ENCODE measurements at places on chromosomes 12 and 14.
A peak's percentile ranks its signal among the peaks of the same experiment; 100 is the strongest.

GRCh38 chr12:89111964-89112363 lies 240.3 kb downstream of the DUSP6 start:
- no peak for DNase-seq

GRCh38 chr12:58346032-58346632 lies 404.8 kb downstream of the ATP23 start:
- no peak for DNase-seq

DNA sequence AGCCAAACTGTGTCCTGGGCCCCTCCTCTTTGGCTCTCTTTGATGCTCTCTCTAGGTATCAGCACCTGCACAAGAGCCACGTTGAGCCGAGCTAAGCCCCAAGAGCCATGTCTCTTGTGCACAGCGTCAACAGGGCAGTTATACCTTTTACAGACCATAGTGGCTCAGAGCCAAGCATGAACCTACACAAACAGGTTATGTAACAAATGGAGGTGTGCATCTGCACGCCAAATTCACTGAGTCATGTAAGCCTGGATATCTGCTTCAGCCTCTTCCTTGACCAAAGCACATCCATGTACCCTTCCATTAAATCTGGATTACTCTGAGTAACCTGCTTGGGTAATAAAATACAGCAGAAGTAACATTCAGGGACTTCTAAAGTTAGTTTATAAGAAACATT lies 509.7 kb downstream of the NAV3 start:
- DNase-seq, result no peak

- DNase-seq, result no peak
These were observed 159.4 kb downstream of the SPTSSA start for GRCh38 chr14:34302654-34303053.

DNA sequence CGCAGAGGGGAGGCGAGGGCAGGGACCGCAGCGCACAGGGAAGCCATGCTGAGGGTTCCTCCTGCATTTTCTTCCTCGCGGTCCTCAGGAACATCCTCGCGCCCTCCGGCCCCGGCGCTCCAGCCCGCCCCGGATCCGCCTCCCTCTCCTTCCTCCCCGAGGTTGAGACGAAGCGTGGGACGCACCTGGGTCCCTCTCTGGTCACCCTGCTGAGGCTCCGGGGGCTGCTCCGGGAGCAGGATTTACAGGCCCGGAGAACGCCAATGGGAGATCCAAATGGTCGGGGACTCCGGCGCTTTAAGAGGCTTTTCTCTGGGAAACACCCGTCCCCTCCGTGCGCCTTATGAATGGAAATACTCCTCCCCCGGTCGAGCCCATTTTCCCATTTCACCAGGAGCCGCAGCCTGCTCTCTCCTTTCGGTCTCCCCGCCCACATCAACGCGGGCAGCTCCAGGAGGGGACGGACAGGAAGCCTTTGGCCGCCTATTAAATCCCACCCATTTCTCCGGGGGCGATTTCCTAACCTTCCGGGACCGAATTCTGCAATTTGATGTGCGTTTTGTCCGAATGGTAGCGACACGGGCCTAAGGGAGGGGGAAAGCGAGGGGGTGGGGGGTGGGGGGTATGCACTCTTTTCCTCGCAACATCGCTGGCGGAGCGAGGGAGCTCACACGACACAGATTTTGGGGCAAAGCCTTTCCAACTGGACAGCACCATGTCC lies at the start of gene UNC79:
Gene UNC79 (plus strand): TSS at position 625 of the 721 bp plus-strand sequence. CDS start 91 bp downstream, at position 716.
- no peak for DNase-seq

GRCh38 chr12:126337556-126338441 lies 1272.6 kb downstream of the AACS start:
- DNase-seq, result no peak

GRCh38 chr12:90342081-90342480 lies 612.9 kb downstream of the CCER1 start:
- no peak for DNase-seq

DNA sequence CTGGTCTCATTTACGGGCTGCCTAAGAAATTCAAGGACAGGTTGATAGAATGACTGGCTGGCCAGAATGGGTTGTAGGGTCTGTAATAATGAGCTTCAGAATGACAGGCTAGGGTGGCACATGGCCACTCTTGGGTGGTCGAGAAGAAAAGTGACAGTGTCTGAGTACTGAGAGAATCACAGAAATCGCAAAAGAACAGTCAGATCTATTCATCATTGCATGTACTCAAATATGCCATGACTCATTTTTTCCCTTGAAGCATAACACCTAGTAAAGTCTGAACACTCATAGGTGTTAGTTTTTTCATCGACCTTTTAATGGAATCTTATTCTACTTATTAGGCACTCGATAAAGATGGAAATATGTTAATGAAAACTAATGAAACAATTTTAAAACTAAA lies 37.8 kb upstream of the SEL1L start:
- no peak for DNase-seq

DNA sequence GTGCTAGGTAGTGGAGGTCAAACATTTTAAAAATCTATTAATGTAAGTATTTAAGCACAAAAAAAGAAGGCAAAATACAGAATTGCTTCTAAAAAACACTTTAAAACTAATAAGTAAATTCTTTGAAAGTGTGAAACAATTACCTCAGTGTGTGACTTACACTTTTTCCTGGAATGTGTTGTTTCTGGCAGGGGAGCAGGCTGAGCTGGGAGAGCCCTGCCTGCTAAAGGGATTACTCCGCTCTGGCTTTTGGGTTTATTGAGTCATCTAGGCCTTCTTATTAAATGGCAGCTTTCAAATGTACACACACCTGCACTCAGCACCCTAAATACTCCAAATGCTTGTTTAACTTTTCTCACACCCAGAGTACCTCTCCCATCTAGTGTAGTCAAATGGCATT lies 279.8 kb downstream of the AKAP6 start:
- DNase-seq, result no peak

DNA sequence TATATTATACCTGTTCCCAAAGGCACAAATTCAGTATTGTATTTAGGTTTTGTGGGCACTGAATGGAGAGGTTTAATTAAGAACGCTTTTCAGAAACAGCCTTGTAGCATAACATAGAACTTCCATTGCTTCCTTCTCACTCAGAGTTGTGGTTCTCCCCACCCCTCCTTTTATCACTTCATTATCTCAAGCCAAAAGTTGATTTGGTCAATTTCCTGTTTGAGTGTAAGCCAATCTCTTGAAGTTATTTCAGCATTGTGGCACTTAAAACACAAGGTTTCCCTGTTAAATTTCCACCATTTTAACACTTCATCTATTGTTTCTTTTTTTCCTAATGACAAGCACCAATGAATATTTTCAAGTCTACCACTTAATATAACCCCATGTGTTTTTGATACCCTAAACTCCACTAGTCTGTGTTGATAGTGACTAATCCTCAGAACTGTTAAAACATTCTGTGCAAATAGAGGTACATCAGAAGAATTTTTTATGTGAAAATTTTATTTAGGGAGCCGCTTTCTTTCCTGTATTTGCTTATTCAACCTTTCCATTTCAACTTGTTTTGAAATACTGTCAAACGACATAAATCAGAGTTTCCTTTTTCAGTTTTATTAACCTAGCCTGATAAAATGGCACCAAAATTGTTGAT lies 340.1 kb downstream of the BCAT1 start:
- DNase-seq, result no peak

DNA sequence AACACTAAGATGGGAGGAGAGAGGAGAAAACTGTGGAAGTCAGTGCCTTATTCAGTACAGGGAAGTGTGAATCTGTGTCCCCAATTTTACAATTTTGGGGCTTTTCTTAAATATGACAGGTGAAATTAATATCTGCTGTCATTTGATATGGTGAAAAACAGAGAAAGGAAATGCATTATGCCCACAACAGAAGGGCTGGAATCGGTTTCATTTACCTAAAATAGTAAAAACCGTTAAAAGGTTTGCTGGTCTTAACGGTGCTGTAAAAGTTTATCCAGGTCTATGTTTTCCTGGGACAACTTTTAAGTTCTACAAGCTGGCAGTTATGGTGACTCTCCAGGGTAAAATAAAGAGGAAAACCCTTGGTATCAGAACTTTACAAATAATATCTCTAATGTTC lies 310.8 kb downstream of the FUT8 start:
- no peak for DNase-seq

GRCh38 chr12:71694099-71694820 lies 8.4 kb downstream of the TMEM19 start:
- DNase-seq, result no peak

DNA sequence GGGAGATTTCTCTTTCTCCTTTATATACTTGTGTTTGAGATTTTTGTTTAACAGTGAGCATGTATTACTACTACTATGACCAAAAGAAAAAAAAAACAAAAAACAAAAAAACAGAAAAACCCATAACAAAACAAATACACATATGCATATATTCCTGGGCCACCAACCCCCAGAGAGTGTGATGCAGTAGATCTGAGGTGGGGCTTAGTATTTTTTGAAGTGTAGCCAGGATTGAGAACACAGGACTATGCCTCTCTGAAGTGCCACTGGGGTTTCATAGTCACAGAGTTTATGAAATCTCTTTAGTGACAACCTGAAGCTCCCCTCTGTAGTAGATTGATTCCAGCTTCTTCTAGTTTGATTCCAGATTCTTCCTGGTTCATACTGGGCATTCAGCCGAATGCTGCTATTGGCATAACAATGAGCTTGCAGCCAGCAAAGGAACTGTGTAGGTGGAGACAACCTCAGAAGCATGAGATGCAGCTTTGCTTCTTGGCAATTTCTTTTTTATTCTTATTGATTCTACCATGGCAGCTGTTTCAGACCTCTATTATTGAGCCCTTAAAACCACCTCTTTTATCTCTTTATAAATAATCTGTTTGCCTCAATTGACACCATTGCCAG lies 15.5 kb upstream of the ANO4 start:
- DNase-seq, result no peak

- no peak for DNase-seq
These were observed 2.8 kb upstream of the KCNK13 start for GRCh38 chr14:90058876-90059458.

- DNase-seq, result no peak
These were observed 105.2 kb upstream of the GPHB5 start for GRCh38 chr14:63423889-63424288.

GRCh38 chr12:46073321-46073720 lies 82.9 kb upstream of the SCAF11 start:
- DNase-seq, result no peak

GRCh38 chr12:76455582-76456345 lies 103.8 kb downstream of the OSBPL8 start:
- peak; percentile 42 for DNase-seq

DNA sequence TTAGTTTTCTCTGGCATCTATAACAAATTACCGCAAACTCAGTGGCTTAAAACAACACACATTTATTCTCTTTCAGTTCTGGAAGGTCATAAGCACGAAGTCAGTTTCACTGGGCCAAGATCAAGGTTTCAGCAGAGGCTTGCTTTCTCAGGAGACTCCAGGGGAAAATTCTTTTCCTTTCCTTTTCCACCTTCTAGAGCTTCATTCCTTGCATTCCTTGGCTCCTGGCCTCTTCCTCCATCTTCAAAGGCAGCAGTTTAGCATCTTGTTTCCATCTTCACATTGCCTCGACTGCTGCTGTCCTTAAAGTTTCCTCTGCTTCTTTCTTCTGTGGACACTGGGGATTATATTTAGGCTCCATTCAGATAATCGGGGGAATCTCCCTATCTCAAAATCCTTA lies 106.1 kb downstream of the PDE3A start:
- no peak for DNase-seq

- DNase-seq, result no peak
These were observed 57.4 kb downstream of the ACTN1 start for GRCh38 chr14:68921666-68922065.

DNA sequence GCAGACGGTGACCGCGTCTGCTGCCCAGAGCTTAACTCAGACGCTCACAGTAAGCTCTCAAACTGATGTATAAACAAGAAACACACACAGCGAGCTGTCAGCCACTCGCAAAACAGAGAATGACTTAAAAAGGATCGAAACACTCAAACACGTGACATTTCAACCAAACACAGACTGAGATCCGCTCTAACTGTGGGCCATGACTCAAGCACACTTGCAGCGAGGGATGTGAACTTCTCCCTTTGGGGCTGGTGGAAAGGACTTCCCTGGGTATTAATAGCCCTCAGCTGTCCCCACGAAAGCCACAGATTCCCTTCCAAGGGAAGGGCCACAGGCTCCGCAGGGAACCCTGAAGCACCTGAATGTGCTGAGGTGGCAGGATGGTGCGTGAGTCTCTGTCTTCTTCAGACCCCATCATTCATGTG lies 29.1 kb downstream of the CCDC88C start:
- DNase-seq, result peak; percentile 77

DNA sequence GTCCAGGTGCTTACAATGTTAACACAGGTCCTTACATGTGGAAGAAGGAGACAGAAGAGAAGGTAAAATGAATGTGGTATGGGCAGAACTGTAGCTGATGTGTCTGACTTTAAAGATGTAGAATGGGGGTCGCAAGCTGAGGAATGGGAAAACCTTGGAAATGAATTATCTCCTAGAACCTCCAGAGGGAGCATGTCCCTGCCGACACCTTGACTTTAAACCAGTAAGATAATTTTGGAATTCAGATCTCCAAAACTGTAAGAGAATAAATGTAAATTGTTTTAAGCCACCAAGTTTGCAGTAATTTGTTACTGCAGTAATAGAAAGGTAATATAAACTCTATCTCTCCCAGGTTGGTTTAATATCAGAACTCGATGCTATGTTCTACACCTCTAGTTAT lies 80.1 kb upstream of the ALG10 start:
- no peak for DNase-seq

GRCh38 chr12:13087766-13088165 lies 15.7 kb downstream of the GSG1 start:
- DNase-seq, result no peak

- DNase-seq, result no peak
These were observed 64.2 kb downstream of the DIO3 start for GRCh38 chr14:101625336-101626097.

- DNase-seq, result no peak
These were observed 15.4 kb upstream of the PAPLN start for GRCh38 chr14:73221945-73222344.

GRCh38 chr12:34526946-34527345 lies 504.6 kb downstream of the ALG10 start:
- no peak for DNase-seq

- peak; percentile 48 for DNase-seq
These were observed 1.1 kb downstream of the ATXN2 start for GRCh38 chr12:111597831-111598636.

DNA sequence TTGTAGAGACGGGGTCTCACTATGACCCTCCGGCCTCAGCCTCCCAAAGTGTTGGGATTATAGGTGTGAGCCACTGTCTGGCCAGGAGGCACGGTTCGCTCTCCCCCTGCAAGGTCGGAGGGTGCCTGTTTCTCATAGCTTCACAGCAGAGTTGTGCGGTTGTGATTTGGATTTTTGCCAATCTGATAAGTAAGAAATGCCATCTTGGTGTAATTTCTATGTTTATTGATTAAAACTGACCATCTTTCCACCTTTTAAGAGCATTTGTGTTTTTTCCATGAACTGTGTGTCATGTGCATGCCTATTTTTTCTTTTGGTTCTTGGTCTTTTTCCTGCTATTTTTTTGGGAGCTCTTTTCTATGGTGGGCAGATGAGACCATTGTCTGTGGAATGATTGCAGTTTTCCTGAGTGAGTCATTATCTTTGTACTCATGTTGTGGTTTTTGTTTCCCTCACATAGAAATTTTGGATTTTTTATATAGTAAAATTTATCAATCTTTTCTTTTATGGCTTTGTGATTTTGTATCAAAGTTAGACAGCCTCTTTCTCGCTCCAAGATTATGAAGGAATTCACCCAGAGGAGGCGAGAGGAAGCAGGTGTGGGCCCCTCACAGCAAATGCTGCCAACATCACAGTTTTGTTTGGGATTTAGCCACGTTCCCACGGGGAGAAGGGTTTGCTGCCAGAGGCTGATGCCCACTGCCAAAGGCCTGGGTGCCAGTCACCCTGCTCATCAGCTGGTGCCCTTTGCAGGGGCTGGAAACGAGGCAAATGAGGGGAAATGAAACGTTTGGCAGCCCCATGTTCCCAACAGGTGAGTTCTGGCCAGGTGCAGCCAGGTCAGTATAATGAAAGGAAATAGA lies 47.2 kb downstream of the RFX4 start:
- no peak for DNase-seq
